ENCODE measurements at places on chromosomes 13 and 19. TPM values are rescaled to one million over a fixed set of nuclear protein-coding genes. Genes with fewer than 3 reads are reported as not detected.
A peak's percentile ranks its signal among the peaks of the same experiment; 100 is the strongest.

TUBB4A gene
- total RNA-seq: not detected

PSG6 gene
- 0.17 TPM for total RNA-seq

ATF5 gene
- 7.9 TPM for total RNA-seq

GRCh38 chr13:51995677-51996551, 15.3 kb downstream of the ATP7B start:
- peak; percentile 19 for DNase-seq

- no peak for DNase-seq
Observed at GRCh38 chr13:41365631-41366030, 54.6 kb downstream of the NAA16 start.

Measured in fibroblast of lung (primary cell).